ENCODE measurements at places on chromosomes 5 and 9.

- DNase-seq, result no peak
Measured at GRCh38 chr5:637581-638450, 25.7 kb downstream of the CEP72 start.

GRCh38 chr9:93952784-93953495 lies 2.2 kb downstream of the BARX1 start:
- DNase-seq, result no peak

GRCh38 chr9:114674076-114674797 lies 7.8 kb downstream of the TEX48 start:
- no peak for DNase-seq

GRCh38 chr9:78363221-78363620 lies 66.3 kb downstream of the PSAT1 start:
- no peak for DNase-seq

- DNase-seq, result peak; percentile 38
Measured at GRCh38 chr5:10201223-10201868, 48.3 kb downstream of the ATPSCKMT start.

GRCh38 chr5:60334281-60334713 lies 365.7 kb downstream of the DEPDC1B start:
- no peak for DNase-seq

DNA sequence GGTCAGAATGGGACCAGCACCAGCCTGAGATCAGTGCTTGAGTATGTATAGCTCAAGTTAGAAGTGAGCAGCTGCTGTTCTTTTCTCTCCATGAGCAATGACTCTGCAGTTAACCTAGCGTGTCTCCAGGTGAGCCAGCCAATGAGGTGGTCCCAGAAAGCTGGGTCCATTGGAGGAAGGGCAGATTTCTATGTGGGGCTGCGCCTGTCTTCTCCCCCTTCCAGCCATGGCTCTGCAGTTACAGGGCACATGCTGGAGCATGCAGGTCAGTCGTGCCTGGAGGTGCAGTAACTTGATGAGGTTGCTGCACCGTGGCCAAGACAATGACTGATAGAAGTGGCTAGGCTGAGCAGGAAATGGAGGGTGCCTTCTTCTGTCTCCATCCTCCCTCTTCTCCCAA lies 29.6 kb upstream of the CXCL14 start:
- DNase-seq, result no peak

GRCh38 chr9:137435980-137436760 lies 5.0 kb downstream of the ENTPD8 start:
- peak; percentile 77 for DNase-seq

DNA sequence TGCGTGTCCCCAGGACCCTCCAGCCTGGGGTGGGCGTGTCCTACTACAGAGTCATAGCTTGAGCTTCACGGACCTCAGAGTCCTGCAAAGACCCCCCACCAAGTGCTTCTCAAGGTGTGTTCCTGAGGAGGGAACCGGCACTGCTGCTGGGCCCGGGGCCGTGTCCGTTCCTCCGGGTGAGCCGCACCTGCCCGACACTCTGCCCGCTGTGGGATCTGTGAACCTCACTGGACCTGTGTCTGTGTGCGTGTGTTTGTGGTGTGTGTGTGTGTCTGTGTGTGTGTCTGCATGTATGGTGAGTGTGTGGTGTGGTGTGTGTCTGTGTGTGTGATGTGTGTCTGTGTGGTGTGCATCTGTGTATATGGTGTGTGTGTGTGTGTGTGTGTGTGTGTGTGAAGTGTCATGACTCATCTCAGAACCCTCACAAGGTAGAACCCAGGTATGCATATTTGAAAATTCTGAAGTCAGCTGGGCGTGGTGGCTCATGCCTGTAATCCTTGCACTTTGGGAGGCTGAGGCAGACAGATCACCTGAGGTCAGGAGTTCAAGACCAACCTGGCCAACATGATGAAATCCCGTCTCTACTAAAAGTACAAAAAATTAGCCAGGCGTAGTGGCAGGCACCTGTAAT lies 40.9 kb upstream of the RXRA start:
- DNase-seq, result no peak

DNA sequence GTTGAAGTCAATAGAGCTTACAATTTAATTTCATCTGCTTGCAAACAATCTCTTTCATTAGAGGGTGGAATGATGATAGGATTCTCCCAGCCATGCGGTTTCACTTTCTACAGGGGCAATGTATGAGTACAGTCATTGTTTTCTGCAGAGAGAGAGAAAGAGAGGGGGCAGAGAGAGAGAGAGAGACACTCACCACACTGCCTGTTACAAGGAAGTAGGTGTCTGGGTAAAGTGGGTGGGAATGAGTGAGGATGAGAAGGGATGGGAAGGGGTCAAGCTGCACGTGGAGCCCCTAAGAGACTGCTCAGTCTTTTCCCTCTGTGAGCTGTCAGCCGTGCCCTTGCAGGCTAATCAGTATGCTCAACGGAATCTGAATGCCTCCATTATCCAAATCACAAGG lies 454.3 kb downstream of the KDM4C start:
- DNase-seq, result peak; percentile 90

DNA sequence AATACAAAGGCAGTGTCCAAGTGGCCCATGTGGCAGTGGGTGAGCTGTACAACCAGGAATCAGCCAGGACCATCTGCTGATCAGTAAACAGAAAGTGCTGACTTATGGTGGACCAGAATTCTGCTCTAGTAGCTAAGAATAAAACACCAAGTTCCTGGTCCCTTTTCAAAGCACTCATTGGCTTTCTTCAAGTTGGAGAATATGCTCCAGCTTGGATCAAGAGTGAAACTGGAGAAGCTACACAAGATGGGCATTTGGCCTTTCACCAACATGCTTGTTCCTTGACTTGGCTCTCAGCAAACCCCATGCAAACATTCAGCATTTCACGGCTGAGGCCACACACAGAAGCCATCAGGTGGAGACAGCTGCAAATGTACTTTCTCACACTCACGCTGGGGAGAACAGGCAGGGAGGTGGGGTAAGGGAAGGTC lies 32.1 kb downstream of the MARCHF3 start:
- peak; percentile 36 for DNase-seq

DNA sequence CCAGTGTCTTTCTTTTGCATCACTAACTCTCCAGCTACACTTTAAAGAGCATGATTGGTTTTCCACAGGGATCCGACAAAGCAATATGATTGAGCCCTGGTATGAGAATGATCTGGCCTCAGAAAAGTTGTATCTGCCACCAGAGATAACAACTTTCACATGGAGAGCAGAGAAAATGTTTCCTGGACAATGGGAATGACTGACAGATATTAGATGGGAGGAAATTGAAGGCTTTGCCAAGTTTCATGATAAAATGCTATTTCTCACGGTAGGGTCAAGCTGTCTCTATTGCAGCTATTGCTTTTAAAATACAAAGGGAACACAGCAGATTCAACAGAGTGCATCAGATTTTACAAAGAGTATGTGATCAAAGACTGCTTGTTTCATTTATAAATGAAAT lies 56.4 kb upstream of the GLIS3 start:
- DNase-seq, result no peak

GRCh38 chr5:32217886-32218396 lies 43.8 kb upstream of the GOLPH3 start:
- DNase-seq, result peak; percentile 45

DNA sequence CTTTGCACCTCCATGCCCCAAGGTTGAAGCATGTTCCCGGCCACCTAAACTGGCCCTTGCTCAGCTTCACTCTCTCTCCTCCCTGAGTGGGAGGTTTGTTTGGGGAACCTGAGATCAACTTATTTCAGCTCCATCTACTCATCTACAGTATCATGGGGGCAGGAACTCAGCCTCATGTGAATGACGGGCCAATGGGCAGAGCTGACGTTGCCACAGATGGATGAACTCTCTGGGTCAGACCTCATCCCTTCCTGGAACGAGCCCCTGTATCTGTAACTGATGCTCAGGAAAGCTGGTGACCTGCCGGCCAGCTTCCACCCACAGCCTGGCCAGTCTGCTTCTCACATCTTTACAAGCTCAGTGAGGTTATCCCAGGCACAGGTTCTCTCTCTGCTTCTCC lies 369.6 kb downstream of the IRX2 start:
- DNase-seq, result no peak

DNA sequence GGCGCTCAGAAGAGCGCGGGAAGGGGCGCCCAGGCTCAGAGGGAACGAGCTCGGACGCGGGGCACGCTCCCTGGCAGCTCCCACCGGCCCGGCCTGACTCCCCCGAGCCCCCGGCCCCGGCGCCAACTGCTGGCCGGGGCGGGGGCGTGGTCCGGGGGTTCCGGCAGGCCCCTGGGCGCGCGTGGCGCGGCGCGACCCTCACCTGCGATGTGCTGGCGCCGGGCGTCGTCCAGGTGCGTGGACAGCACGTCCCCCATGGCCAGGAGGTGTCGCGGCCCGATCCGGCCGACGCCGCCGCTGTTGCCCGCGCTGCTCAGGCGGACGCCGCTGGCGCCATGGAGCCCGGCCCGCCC lies 43.5 kb upstream of the STXBP1 start:
- no peak for DNase-seq

- DNase-seq, result no peak
Measured at GRCh38 chr9:135136991-135137832, 49.7 kb downstream of the OLFM1 start.

- DNase-seq, result no peak
Measured at GRCh38 chr9:137130176-137130755, 8.7 kb upstream of the GRIN1 start.

DNA sequence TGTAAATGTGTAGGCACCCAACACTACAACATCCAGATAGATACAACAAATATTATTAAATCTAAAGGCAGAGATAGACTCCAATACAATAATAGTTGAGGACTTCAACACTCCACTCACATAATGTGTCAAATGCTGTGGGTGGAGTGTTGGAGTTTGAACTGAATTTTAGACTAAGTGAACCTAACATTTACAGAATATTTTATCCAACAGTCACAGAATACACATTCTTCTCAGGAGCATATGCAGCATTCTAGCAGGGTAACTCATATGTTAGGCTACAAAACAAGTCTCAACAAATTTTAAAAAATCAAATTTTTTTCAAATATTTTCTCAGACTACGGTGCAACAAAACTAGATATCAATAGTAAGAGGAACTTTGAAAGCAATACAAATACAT lies 648.7 kb upstream of the CDH18 start:
- no peak for DNase-seq

GRCh38 chr5:173231996-173232498 lies 3.0 kb downstream of the NKX2-5 start:
- DNase-seq, result no peak

DNA sequence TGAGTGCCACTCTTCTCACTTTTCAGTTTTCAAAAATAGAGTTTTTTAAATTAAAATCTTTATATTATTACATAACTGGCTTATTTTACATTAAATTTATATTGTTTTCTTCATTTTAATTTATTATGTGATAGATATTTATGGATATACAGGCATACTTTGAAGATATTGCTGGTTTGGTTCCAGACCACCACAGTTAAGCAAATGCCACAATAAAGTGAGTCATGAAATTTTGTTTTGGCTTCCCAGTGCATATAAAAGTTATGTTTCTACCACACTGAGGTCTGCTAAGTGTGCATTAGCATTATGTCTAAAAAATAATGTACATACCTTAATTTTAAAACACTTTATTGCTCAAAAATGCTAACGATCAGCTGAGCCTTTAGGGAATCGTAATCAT lies 47.4 kb downstream of the NDUFS4 start:
- DNase-seq, result no peak

GRCh38 chr9:136485049-136486045 lies 2.5 kb upstream of the SEC16A start:
- peak; percentile 81 for DNase-seq

DNA sequence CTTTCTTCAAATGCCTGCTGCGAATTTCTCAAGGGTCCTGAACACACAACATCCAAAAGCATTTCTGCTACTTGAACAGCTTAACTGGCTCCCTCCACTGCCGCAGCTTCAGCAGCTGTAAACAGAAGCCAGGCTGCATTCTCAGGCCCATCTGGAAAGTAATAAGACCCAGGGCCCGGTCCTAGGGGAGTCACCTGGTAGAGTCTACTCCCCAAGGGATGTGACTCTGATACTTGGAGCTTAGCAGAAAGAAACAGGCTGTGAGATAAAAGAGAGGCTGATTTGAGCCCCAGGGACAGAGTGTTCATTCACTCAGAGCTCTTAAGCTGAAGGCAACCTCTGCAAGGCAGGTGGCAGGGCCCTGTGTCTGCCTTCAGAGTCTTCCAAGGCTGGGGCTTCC lies 356.8 kb downstream of the SPOCK1 start:
- DNase-seq, result no peak

DNA sequence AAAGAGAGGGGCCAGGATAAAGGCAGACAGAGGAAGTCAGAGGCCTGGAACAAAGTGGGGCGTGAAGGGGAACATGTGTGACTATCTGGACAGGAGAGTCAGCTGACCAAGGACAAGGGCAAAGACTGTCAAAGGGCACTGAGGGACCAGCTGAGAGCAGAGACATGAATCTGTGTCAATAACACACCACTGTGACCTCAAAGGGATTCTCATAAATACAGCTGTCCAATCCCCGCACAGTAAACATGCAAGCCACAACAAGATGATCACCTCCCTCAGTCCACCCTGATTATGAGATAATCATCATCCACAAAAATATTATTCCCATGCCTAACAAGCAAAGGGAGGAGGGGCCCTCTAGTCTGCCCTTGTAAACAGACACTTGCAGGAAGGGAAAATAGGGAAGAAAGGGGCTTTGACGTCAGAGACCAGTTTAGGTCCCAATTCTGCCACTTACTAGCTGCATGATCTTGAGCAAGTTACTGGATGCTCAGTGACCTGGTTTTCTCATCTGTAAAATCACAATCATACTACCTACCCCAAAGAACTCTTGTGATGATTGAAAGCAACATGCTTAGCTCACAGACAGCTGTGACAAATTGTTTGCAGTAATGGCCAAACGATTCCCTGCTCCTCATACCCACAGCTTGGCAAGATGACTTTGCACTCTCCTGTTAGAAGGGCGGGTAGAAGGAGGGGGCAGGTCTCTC lies 41.8 kb downstream of the RAPGEF1 start:
- peak; percentile 80 for DNase-seq

GRCh38 chr5:10534561-10535530 lies 29.0 kb upstream of the ANKRD33B start:
- DNase-seq, result no peak

- no peak for DNase-seq
Measured at GRCh38 chr5:153489611-153490010, 859 bp upstream of the GRIA1 start.

- no peak for DNase-seq
Measured at GRCh38 chr5:136027311-136027710, 1.5 kb upstream of the TGFBI start.

- DNase-seq, result no peak
Measured at GRCh38 chr9:98892288-98892687, 51.4 kb upstream of the COL15A1 start.

DNA sequence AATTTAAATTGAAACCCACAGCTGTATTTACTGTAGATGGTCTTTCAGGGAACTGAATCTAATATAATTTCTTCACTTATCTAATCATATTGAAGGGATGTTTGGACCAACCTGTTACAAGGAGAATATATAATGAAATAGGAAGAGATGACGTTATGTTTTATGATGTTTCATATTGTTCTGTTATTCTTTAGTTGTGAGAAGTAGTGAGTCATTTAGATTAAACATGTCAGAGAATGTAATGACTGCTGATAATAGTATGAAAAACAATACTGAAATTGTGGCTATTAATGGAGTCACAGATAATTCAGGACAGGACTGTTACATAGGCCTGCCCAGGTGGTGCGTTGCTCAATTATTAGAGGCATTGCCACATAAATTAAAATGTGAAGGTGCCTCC lies 1993.4 kb downstream of the EFNA5 start:
- DNase-seq, result no peak

GRCh38 chr5:2201011-2201410 lies 318.3 kb upstream of the IRX4 start:
- no peak for DNase-seq
